NCI-H1930 (cell line): ENCODE measurements at places on chromosomes 2 and 18.

DNA sequence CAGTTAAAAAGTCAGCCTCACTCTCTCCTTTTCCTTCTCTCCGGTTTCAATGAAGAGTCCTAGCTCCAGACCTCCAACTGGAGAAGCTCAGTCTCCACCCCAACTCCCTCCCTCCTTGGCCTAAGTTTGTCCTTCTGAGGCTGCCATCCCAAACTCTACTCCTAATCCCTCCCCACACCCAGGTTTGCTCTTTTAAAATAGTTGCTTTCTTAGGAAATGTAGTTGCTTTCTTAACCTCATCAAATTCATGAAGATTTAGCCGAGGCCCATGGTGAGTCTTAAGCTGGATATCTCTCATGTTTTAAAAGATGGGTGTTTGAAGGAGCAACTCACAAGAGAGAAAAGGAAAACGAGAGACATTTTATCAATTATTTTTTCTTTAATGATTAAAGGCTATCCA, 937 bp upstream of the LANCL1 start:
- DNase-seq: no peak

- no peak for DNase-seq
Measured at GRCh38 chr2:239959059-239959971, 65.8 kb downstream of the NDUFA10 start.

DNA sequence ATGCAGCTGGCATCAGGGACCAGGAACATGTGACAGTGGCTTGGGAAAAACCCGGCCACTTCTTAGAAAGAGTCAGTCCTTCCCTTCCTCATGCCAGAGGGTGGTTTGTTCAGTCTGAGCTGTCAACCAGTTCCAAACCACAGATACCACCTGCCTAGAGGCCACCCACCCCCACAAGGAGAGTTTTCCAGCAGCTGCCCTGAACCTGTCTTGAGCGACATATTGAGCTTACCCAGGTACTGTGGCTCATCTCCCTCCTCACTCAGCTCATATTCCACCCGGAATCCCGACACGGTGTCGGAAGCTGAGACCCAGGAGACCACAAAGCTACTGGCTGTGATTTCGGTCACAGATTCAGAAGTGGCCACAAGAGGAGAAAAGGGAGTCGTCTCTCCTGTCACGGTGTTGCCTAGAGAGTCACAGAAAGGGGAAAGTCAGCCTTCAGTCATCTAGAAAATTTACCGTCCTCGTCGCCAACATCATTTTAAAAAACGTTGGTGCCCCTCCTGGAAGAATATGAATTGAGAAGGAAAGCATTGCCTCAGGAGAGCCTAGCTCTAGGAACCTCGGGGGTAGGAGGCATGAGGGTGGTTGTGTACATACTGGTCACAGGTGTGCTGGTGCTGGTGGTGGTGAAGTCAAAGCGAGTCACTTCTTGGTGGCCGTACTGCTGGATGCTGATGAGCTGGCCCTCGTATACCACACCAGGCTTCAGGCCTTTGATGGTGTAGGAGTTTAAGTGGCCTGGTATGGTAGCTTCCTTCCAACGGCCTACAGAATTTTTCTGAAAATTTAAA, 26.3 kb downstream of the FN1 start:
- no peak for DNase-seq

- no peak for DNase-seq
Measured at GRCh38 chr2:217739741-217740140, 263.1 kb downstream of the TNS1 start.

- no peak for DNase-seq
Measured at GRCh38 chr18:45012286-45012685, 331.6 kb downstream of the SETBP1 start.

DNA sequence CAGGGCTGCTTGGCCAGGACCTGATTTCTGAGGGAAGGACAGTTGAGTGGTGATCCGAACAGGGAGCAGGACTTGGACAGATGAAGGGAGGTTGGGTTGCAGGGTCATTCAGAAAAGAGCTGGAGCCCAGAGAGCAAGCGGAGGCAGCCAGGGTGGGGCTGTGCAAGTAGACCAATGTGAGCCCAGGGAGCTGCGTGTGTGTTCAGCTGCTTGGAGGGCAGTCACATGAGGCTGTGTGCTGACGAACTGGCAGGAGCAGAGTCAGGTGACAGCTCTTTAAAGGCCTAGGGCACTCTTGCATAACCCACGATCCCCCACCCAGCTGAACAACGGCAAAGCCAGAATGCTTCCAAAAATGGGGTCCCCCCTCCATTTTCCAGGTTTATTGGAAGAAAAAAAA, 4.6 kb upstream of the MLPH start:
- no peak for DNase-seq

- DNase-seq: no peak
Measured at GRCh38 chr2:130916438-130916705, 79.7 kb downstream of the ARHGEF4 start.

DNA sequence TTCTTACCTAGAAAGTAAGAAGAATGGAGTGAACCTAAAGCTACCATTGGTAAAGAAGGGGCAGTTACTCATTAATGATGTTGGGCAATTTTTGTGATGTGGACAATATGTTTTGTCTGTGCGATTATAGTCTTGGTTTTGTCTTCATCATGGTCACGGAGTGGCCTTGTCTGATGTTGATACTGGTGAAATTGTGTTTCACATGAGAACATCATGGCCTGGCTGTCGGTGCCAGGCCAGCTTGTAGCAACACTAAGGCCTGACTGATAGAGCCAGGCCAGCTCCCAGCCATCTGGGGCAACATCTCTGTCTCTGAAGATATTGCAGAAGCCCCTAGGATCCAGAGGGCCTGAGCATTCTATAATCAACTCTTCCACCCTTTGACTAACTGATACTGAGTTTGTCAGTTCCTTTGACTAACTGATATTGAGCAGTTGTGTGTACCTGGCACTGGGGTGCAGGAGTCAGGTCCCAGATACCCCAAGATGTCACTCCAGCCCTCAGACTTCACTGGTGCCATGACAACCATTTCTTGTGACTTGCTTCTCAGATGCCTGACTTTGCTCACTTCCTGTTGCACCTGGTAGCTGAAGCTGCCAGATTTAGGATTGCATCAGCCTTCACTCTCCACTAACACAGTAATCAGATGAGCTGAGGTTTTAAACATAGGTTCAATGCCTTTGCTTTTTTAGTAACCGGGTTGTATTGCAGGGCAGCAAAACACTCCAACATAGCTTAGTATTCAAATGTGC, 62.5 kb downstream of the RPIA start:
- no peak for DNase-seq

DNA sequence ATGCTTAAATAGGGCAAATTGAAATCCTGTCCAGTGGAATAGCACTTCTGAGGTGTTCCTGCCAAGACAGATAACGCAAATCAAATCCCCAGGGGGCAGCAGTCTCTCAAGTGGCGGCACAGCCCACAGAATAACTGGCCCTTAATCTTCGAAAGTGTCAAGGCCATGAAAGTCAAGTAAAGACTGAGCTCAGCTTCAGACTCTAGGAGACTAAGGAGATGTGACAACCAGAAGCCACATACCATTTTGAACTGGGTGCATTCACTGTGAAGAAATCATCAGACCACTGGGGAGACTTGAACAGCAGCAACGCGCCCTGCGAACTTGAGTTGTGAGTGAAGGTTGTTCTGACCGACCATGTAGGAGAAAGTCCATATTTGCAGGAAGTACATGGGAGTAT, 66.0 kb upstream of the ASAP2 start:
- no peak for DNase-seq

GRCh38 chr18:53567929-53568574, 656.4 kb downstream of the MBD2 start:
- DNase-seq: no peak

- no peak for DNase-seq
Measured at GRCh38 chr2:195307751-195308150, 349.3 kb upstream of the SLC39A10 start.

GRCh38 chr2:20629581-20630171, 21.2 kb downstream of the HS1BP3 start:
- no peak for DNase-seq

- no peak for DNase-seq
Measured at GRCh38 chr2:15763822-15764682, 172.4 kb downstream of the DDX1 start.

GRCh38 chr2:118112771-118113334, 24.6 kb downstream of the INSIG2 start:
- DNase-seq: no peak

DNA sequence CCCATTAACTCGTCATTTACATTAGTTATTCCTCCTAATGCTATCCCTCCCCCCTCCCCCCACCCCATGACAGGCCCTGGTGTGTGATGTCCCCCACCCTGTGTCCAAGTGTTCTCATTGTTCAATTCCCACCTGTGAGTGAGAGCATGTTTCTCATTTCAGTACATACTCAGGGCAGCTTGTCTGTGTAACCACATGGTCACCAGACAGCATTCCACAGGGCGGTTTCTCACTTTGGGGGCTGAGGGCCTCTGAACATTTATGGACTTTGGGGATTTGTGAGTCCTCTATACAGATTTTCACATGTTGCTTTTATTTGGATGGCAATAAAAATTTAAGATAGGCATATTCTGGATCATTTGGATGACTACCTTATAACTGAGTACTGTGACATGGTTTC, 84.0 kb downstream of the LYPD6B start:
- no peak for DNase-seq

- DNase-seq: no peak
Measured at GRCh38 chr18:71798986-71799673, 745.0 kb downstream of the CBLN2 start.

- no peak for DNase-seq
Measured at GRCh38 chr18:6215888-6216287, 198.8 kb downstream of the L3MBTL4 start.

- no peak for DNase-seq
Measured at GRCh38 chr2:42060718-42061619, 13.1 kb downstream of the PKDCC start.

GRCh38 chr2:11933854-11934253, 187.4 kb downstream of the LPIN1 start:
- no peak for DNase-seq

GRCh38 chr18:11891737-11892136, 16.4 kb downstream of the MPPE1 start:
- DNase-seq: no peak

GRCh38 chr2:54803783-54804751, 80.6 kb downstream of the EML6 start:
- DNase-seq: no peak

GRCh38 chr2:101396316-101396717, 9.0 kb upstream of the CREG2 start:
- DNase-seq: no peak

DNA sequence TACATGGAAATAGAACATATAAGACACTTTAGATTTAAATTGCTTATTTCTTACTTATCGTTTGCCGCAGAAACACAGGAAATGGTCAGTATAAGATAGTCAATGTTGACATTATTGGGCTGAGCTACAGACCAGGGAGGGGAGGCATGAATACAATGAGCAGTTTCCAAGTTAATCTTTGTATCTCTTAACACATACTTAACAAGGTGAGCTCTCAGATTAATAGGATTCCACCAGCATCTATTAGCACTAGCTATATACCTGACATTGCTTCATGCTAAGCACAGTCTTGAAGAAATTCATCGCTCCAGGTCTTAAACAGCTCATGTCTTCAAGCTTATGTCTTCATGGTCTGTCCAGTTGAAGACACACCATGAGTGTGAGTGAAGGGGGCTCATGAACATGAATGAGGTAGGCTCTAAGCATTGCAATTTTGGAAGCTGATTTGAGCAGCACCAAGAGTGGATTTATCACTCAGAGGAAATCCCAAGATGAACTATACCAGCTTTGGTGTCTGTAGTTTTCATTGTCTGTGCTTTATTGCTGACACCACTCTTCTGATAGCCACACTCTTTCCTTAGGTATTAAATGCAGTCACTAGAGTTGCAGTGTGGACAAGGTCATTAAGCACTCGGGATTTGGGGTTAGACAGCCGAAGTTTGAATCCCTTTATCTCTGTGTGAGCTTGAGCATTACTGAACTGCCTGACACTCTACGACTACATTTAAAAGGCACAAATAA, 359.3 kb upstream of the EPHA4 start:
- DNase-seq: no peak

- DNase-seq: no peak
Measured at GRCh38 chr2:86788165-86788564, 2.5 kb downstream of the CD8A start.

GRCh38 chr2:143807671-143808070, 678.5 kb downstream of the ARHGAP15 start:
- DNase-seq: no peak

GRCh38 chr2:150581717-150582472, 94.4 kb upstream of the RND3 start:
- no peak for DNase-seq

- DNase-seq: no peak
Measured at GRCh38 chr2:227719641-227720040, 1.8 kb upstream of the SLC19A3 start.

DNA sequence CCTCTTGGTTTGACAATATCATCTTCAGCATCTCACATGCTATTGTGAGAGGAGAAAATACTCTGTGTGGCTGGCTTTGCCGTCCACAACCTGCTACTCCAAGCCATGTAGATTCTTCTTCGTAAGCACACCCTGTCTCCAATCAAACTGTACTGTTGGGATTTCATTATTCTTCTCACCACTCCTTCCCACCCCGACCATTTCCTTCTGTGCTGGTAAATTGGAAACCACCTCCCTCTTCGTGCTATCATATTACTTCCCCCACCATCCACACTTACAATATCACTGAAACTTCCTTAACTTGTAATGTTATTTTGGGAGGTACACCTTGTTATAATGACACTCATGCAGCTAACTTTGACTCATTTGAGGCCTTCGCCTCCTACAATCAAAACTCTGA, 3.2 kb upstream of the AGXT start:
- no peak for DNase-seq

GRCh38 chr2:231680285-231680991, 27.9 kb upstream of the PTMA start:
- no peak for DNase-seq

DNA sequence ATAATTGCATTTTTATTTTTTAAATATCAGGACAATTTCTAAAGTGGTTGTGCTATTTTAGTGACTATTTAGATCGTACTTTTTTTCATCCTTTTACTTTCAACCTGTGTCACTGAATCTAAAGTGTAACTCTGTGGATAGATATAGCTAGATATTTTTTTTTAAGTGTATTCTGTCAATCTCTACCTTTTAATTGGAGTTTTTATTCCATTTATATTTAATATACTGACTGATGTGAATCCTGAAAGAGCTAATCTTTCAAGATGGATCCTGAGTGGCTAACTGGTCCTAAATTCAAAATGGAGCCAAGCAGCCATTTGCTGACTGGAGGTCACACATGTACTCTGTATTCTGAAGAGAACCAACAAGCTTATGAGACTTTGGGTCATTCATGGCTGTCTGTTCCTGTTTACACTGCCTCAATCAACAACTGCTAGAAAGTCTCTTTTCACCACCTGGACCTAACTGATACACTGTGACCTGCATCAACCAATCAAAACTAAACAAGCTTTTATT, 4.6 kb upstream of the PSMD14 start:
- no peak for DNase-seq

- no peak for DNase-seq
Measured at GRCh38 chr2:136164280-136164776, 46.4 kb upstream of the CXCR4 start.

- DNase-seq: no peak
Measured at GRCh38 chr2:79994161-79994560, 310.4 kb downstream of the LRRTM1 start.
